ENCODE measurements at places on chromosomes 7 and 10.

DNA sequence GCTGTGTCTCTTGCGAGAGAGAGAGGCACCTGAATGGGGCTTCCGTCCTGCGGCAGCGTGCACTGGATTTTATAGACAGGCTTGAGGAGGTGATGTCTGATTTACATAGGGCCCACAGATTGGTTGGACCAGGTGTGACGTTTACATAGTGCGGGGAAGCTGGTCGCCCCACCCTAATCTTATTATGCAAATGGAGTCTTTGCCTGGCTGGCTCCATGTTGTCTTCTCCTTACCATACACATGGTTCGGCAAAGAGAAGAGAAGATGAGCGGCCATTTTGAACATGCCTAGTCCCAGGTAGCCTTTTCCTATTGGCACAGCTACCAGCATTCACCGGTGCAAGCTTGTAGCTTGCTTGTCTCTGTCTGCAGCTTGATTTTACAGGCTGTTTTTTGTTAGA is 238.5 kb upstream of the GALNT17 start:
- no peak for DNase-seq

- DNase-seq: no peak
Observed at GRCh38 chr7:85106719-85107118, 80.1 kb downstream of the SEMA3D start.

- DNase-seq: no peak
Observed at GRCh38 chr7:89311886-89312285, 516.3 kb upstream of the TEX47 start.

- no peak for DNase-seq
Observed at GRCh38 chr10:125979976-125980375, 83.6 kb downstream of the FANK1 start.
